ENCODE measurements at places on chromosomes 3 and 15.

DNA sequence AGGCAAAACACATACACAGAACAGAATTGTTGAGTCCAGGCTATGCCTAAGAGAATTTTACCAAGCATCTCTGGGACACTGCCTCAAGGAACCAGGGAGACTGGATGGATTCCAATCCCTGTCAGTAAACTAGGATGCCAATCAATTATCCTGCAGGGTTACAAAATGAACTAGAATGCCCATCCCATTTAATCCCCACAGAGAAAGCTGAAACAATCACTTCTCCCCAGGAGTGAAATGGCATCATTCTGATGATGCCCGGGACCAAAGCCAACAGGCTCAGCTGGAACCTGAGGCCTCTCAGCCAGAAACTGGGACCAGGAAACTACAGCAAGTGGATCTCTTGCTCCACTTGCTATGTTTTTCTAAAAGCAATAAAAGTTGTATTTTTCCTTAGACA lies 130.0 kb upstream of the TJP1 start:
- peak; percentile 40 for DNase-seq

GRCh38 chr15:25674913-25675312 lies 188.2 kb downstream of the ATP10A start:
- no peak for DNase-seq

- DNase-seq: no peak
Observed at GRCh38 chr15:76251717-76252116, 59.6 kb downstream of the ETFA start.

GRCh38 chr15:33089878-33090757 lies 104.4 kb downstream of the FMN1 start:
- DNase-seq: no peak

- no peak for DNase-seq
Observed at GRCh38 chr3:32584660-32585059, 14.0 kb upstream of the DYNC1LI1 start.

GRCh38 chr3:325495-325894 lies 128.9 kb downstream of the CHL1 start:
- no peak for DNase-seq

DNA sequence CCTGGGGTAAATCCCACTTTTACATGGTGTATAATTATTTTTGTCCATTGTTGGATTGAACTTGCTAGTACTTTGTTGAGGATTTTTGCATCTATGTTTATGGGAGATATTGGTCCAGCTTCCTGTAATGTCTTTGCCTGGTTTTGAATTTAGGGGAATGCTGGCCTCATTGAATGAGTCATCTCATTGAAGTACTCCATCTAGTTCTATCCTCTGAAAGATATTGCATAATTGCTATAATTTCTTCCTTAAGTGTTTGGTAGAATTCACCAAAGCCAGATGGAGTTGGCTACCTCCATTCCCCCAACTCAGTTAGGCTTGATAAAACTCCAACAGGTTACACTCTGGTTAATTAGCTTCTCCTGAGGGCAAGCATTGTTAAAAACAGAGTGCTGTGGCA lies 237.4 kb upstream of the TGFBR2 start:
- DNase-seq: no peak

DNA sequence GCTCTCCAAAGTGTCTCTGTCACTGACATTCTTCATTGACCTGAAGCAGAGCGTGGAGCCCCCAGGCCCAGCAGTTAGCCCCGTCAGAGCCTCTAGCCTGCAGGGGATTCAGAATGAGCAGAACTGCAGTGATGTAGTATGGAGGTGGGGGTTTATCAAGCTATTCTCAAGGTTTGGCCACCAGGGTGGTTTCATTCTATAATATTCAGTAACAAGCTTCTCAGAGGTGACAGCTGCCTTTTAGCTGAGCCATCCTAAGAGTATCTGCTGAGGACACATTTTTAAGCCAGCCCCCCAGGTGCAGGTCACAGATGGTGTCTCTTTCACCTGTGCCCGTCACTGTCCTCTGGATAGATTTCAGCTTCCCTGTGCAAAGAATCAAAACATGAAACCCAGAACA lies 31.9 kb downstream of the CMTM7 start:
- no peak for DNase-seq

DNA sequence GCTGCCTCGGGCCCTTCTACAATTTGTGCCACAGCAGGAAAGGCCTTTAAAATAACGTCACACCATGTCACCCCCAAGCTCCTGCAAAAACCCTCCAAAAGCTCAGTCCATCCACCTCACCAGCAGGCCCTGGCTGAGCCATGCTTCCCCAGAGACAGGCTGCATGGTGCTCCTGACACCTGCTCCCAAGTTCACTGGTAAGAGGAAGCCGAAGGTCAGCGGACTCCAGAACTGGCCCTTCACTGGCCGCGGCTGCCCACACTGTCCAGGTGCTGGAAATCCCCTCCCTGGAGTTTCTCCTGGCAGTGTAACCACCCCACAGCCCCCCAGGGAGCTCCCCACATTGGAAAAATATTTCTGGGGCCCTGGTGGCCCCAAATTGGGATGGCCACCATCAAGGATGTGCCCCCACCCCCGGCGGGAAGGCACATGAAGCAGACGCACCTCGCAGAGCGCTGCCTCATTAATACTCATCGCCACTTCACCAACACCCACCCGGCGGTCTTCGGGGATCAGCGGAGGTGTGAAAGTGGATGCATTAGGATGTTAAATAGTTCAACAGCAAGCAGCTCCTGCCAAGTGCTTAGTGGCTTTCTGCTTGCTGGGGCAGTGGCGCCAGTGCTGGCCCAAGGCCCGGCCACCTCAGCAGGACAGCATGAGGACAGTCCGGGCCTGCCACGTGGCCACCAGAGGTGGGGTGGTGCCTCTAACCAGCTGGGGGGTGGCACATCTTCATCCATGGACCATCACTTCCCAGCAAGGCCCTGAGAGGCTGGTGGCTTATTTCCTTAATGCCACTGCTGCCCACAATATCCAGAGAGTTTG lies 146.1 kb upstream of the IQSEC1 start:
- DNase-seq: no peak

DNA sequence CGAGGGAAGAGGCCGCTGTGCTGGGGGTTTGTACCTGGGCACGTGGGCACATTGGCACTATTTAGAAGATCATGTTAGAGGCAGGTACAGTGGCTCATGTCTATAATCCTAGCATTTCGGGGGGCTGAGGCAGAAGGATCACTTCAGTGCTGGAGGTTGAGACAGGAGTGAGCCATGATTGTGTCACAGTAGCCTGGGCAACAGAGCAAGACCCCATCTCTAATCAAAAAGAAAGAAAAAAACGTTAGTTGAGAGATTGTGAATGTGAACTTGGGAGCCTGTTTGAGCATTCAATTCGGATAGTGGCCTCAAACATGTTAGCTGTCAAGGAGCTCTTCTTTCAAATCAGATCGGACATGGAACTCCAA lies 36.6 kb downstream of the IDH2 start:
- DNase-seq: no peak

DNA sequence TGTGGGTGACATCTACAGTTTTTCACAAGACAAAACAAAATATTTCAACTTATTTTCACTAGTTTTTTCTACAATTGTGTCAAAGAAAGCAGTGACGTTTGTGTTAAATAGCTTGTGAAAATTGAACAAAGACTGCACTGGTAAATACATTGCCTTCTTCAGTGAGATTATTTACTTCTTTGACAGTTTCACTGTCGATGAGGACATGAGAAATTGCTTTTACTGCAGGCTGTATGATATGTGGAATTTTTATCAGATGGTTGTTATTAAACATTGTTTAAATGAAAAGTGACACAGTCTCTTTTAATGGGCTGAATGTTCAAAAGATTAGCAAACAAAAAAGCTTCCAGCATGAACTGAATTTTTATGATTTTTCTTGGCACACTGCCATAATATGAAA lies 773.9 kb upstream of the CADM2 start:
- DNase-seq: no peak

GRCh38 chr15:98667521-98668179 lies 19.3 kb downstream of the IGF1R start:
- DNase-seq: no peak

- no peak for DNase-seq
Observed at GRCh38 chr15:99264125-99264524, 12.8 kb downstream of the LRRC28 start.

GRCh38 chr3:100400419-100400779 lies 490 bp downstream of the TOMM70 start:
- DNase-seq: no peak

DNA sequence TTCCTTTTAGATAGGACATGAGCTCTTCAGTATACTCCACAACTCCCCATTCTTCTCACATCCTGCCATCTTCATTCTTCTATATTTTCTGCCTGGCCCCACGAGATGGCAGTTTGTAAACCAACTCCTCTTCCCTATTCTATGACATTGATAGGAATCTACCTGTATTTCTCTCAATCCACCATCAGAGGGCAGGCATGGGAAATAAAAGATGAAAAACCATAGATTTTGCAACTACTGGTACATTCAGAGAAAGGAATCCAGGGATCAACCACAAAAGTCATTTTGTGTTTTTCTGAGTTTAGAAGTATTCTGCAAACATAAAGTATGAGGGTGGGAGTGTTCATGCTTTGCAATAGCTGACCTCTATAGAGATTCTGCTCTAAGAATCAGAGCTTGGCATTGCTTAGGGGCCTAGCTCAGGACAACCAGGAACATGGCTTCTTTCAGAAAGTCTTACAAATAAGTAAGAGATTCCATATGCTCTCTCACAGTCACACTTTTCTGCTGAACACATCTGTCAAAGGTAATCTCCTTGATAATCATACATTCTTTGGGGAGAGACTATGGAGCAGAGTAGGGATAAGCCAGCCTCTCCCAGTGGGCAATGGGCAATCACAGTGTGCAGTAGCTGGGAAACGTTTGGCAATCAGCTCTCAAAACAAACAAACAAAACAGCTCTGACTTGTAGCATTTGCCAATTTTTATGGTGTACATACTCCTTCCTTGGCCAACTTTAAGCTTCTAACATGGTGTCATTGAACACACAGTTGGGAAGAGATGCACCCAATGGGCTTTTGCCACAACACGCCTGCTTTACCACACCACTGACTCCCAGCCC lies 43.1 kb upstream of the SLC25A36 start:
- no peak for DNase-seq

All from hypothalamus (tissue), 51 donors.